ENCODE measurements at places on chromosomes 6 and 20.

DNA sequence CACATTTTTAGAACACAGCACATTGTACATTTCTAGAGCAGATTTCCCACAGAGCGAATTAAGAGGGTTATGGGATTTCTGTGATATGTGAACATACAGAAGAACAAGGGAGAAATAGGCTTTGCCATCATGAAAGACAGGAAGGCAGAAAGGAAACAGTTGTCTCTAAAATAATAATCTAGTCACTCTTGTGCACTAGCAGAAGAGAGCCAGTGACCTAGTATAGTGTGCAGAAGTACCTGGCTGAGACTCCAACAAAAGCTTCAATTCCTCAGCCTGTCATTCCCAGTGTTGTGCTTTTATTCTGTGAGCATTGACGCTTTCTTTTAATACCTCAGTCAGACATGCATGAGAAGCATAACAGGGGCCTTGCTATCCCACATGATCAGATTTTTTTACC lies 17.8 kb upstream of the DCBLD1 start:
- peaks cover 8% of the 10 kb centered on the region for H3K4me1 ChIP-seq
- no peak overlapping the region for H3K4me3 ChIP-seq
- no peak overlapping the region for H3K27ac ChIP-seq

- H3K4me3 ChIP-seq, result no peak overlapping the region
- H3K27ac ChIP-seq, result no peak overlapping the region
- H3K36me3 ChIP-seq, result no peaks in the 10 kb centered on the region
- no peaks in the 10 kb centered on the region for H3K4me1 ChIP-seq
Measured at GRCh38 chr6:140579918-140580317, 1205.5 kb upstream of the CITED2 start.

GRCh38 chr6:167746390-167746907 lies 80.3 kb upstream of the AFDN start:
- peak overlapping the region; percentile 23 for H3K27ac ChIP-seq
- peaks cover 8% of the 10 kb centered on the region for H3K4me1 ChIP-seq
- no peaks in the 10 kb centered on the region for H3K36me3 ChIP-seq
- no peaks in the 10 kb centered on the region for H3K27me3 ChIP-seq
- DNase-seq, result no peak

DNA sequence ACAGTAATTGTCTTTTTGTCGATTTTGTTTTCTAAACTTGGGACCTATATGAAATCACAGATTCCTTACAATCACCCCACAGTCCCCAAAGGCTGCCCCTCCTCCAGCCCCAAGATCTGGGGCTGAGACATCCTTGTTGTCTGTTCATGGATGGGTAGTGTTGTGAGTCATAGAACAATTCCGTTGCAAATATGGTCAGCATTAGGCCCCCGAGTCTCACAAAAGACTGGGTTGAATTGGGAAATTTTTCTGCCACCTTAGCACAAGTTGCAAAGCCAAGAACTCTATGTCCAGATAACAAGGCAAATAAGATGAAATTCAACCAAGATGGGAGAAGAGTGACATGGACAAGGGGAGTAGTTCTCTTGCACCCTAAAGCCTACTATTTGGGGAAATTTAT lies 10.5 kb upstream of the TAB2 start:
- no peaks in the 10 kb centered on the region for H3K4me1 ChIP-seq
- H3K36me3 ChIP-seq, result no peaks in the 10 kb centered on the region
- H3K27me3 ChIP-seq, result no peaks in the 10 kb centered on the region
- no peak for DNase-seq

DNA sequence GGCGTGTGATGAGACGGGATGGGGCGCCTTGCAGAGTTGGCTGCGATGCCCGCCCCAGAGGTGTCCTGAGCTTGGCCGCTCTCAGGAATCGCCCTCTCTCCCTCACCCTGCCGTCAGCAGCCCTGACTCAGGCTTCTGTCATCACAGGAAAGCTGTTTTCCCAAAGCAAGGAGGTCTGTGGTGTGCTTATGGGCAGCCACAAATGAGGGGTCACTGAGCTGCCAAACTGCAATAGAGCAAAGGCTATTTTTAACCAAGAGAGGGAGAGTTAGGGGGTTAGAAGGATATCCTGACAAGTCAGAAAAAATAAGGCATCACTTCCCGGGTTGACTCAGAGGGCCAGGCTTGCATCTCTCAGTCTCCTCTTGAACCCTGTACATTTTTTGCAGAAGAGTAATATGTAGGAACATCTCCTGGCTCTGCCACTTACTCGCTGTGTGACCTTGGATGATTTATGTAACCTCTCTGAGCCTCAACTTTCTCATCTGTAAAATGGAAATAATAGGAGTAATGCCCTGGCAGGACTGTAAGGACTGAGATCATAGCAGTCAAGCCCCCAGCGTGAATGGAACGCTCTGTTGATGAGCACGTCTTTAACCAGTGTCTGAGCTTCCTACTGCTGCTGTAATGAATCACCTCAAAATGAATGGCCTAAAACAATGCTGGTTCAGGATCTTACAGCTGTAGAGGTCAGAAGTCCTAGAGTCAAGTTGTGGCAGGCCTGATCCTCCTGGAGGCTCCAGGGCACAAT lies 181.9 kb downstream of the NFATC2 start:
- H3K27me3 ChIP-seq, result no peaks in the 10 kb centered on the region
- H3K4me3 ChIP-seq, result no peak overlapping the region
- H3K4me1 ChIP-seq, result peaks cover 3% of the 10 kb centered on the region
- H3K36me3 ChIP-seq, result no peaks in the 10 kb centered on the region

DNA sequence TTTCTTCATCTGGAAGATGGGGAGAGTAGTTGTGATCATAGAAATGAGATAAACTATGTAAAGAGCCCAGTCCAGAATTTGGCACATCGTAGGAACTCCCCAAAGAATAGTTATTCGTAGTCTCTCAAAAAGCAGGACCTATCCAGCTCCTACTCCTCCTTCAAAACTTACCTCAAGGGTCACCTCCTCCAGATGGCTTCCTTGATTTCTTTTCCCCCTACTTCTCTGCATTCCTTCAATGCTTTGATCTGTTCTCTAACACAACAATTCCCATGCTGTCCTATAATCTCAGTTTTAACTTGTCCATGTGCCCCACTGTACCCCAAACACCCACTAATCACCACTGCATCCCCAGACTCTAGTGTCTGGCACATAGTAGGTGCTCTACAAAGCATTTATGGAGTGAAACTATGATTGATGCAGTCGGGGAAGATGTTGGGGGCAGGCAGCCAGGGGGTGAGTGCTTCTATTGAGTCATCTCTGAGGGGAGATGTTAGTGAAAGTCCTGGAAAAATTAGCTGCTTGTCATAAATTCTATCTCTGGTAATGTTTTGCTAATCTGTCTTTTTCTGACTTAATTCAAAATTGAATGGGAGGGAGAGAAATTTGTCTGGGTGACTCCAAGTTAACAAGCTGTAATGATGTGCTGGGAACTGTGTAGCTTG lies 181.3 kb upstream of the KCNG1 start:
- no peaks in the 10 kb centered on the region for H3K27me3 ChIP-seq
- peaks cover 8% of the 10 kb centered on the region for H3K4me1 ChIP-seq
- H3K4me3 ChIP-seq, result no peak overlapping the region
- no peak for DNase-seq
- no peak overlapping the region for H3K27ac ChIP-seq

DNA sequence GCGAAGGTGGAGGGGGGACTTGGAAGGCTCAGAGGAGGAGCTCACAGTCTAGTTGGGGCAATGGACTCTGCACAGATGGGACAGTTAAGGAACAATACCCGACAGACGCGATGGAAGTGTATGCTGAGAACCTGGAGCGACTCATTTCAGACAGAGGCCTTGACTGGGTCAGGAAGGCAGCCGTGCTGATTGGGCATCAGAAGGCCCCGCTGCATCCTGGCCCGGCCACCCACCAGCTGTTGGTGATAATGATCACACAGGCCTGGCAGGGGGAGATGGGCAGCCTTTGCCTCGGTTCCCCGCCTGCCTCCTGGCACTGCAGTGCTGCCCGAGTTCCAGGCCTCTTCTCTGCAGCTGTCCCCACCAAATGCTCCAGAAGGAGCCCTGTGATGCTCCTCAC lies 62.4 kb downstream of the MDGA1 start:
- peaks cover 33% of the 10 kb centered on the region for H3K4me1 ChIP-seq
- H3K36me3 ChIP-seq, result no peaks in the 10 kb centered on the region
- DNase-seq, result no peak
- no peak overlapping the region for H3K27ac ChIP-seq
- H3K27me3 ChIP-seq, result no peaks in the 10 kb centered on the region

DNA sequence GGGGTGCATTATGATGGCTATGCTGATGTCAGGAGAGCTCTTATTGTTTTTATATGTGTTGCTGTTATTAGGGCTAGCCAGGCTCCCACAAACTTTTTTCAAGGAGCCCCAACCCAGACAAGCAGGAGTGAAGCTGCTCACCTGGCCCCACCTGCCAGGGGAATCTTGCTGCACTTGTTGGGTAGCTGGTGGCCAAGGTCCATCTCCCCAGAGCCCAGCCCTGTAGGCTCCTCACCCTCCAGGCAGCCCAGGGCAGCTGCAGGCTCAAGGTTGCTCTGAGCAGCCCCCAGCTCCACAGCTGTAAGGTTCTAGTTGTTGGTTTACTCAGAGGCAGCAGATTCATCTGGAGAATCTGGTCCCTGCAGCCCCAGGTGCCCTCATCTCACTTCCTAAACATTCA lies 46.8 kb upstream of the SIRPA start:
- H3K27ac ChIP-seq, result no peak overlapping the region
- no peak for DNase-seq
- no peak overlapping the region for H3K4me3 ChIP-seq

- H3K27me3 ChIP-seq, result no peaks in the 10 kb centered on the region
- H3K27ac ChIP-seq, result no peak overlapping the region
- no peaks in the 10 kb centered on the region for H3K36me3 ChIP-seq
- no peaks in the 10 kb centered on the region for H3K4me1 ChIP-seq
Measured at GRCh38 chr20:61771805-61772350, 293.8 kb downstream of the TAF4 start.

DNA sequence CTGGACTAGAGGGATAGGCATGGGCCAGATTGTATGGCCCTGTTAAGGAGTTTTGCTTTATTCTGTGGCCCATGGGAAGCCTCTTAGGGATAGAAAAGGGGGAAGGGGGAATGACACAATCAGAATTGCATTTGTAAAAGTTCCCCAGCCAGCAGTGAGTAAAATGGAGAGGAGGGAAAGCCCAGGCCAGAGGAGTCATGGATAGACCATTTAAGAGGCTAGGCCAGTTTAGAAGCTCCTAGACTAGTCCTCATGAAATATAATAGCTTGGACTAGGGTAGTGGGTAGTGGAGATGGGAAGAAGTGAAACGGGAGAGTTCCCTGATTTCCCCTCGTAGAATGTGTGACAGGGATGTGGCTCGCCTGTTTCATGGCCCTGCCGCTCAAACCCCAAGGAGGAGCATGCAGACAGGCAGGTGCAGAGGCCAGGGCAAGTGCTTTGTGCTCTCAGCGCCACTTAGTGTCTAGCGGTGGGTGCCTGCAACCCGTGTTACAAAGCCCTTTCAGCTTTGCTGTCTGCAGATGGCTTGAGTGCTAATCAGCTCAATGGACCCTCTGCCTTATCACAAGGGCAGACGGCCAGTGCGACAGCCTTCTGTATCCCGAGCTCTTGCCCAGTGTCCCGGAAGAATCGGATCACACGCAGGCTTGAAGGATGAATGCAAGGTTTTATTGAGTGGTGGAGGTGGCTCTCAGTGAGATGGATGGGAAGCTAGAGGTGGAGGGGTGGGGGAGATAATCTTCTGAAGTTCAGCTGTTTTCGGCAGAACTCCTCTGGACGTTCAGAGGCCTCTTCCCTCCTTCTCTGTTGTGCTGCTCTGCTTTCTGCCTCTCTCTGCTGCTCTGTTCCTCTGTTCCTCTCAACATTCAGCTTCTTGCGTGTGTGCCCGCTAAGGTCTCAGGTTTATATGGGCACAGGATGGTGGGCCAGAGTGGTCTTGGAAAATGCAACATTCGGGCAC lies 141.1 kb downstream of the CEP57L1 start:
- H3K36me3 ChIP-seq, result no peaks in the 10 kb centered on the region
- H3K27ac ChIP-seq, result no peak overlapping the region
- DNase-seq, result no peak

- peak overlapping the region; percentile 91 for H3K27ac ChIP-seq
- H3K36me3 ChIP-seq, result no peaks in the 10 kb centered on the region
- no peak for DNase-seq
- H3K4me3 ChIP-seq, result peak overlapping the region; percentile 87
- H3K4me1 ChIP-seq, result peaks cover 9% of the 10 kb centered on the region
Measured at GRCh38 chr20:25247518-25247955, 348 bp upstream of the PYGB start.

GRCh38 chr20:21389368-21389767 lies 8.0 kb downstream of the NKX2-4 start:
- no peak for DNase-seq
- H3K4me1 ChIP-seq, result peaks cover 5% of the 10 kb centered on the region
- H3K27me3 ChIP-seq, result no peaks in the 10 kb centered on the region
- peaks cover 7% of the 10 kb centered on the region for H3K36me3 ChIP-seq

- no peak overlapping the region for H3K27ac ChIP-seq
- no peak for DNase-seq
- H3K27me3 ChIP-seq, result no peaks in the 10 kb centered on the region
- H3K36me3 ChIP-seq, result no peaks in the 10 kb centered on the region
- no peaks in the 10 kb centered on the region for H3K4me1 ChIP-seq
- H3K4me3 ChIP-seq, result no peak overlapping the region
Measured at GRCh38 chr6:57195457-57195856, 23.3 kb downstream of the BAG2 start.

- H3K27me3 ChIP-seq, result no peaks in the 10 kb centered on the region
- no peak for DNase-seq
- H3K27ac ChIP-seq, result no peak overlapping the region
- H3K4me1 ChIP-seq, result no peaks in the 10 kb centered on the region
Measured at GRCh38 chr6:164247106-164247505, 832.6 kb downstream of the QKI start.

DNA sequence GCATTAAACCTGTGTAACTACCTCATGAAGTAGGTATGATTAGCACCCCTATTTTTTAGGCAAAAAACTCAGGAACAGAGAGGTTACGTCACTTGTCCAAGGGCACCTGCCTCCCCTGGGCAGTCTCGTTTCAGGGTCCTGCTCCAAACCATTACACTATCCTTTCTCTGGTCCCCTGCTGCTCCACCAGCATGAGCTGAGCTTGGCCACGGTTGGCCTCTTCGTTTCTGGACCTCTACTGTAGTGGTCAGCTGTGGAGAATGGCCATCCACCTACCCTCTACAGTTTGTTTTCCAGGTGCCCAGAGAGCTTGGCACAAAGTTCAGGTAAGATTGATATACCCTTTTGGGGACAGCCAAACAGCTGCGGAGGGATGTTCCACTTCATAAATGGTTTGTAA lies 16.8 kb downstream of the COX4I2 start:
- no peak overlapping the region for H3K4me3 ChIP-seq
- H3K36me3 ChIP-seq, result no peaks in the 10 kb centered on the region
- peaks cover 8% of the 10 kb centered on the region for H3K4me1 ChIP-seq
- H3K27ac ChIP-seq, result no peak overlapping the region
- DNase-seq, result no peak

DNA sequence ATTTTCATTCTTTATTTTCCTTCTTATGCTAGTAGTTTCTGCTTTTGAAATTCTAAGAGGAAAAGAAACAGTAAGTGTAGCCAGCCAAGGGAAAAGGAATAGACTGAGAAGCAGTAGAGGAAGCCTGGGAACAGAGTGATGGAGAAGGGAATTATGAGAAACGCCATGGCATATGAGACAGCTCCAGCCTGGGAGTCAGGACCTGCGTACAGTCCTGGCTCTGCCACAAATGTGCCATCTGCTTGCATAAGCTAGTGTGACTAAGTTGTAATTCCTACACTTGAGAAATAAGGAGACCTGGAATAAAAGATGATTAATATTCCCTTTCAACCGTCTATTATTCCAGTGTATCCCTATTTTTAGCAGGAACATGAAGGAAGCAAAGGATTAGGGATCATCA lies 47.5 kb downstream of the OSTM1 start:
- no peaks in the 10 kb centered on the region for H3K36me3 ChIP-seq
- no peaks in the 10 kb centered on the region for H3K27me3 ChIP-seq
- DNase-seq, result no peak

GRCh38 chr6:21436625-21437024 lies 156.9 kb upstream of the SOX4 start:
- H3K27ac ChIP-seq, result no peak overlapping the region
- no peak for DNase-seq
- no peak overlapping the region for H3K4me3 ChIP-seq
- H3K36me3 ChIP-seq, result no peaks in the 10 kb centered on the region
- H3K4me1 ChIP-seq, result no peaks in the 10 kb centered on the region
